ENCODE measurements at places on chromosomes 5 and 9.

DNA sequence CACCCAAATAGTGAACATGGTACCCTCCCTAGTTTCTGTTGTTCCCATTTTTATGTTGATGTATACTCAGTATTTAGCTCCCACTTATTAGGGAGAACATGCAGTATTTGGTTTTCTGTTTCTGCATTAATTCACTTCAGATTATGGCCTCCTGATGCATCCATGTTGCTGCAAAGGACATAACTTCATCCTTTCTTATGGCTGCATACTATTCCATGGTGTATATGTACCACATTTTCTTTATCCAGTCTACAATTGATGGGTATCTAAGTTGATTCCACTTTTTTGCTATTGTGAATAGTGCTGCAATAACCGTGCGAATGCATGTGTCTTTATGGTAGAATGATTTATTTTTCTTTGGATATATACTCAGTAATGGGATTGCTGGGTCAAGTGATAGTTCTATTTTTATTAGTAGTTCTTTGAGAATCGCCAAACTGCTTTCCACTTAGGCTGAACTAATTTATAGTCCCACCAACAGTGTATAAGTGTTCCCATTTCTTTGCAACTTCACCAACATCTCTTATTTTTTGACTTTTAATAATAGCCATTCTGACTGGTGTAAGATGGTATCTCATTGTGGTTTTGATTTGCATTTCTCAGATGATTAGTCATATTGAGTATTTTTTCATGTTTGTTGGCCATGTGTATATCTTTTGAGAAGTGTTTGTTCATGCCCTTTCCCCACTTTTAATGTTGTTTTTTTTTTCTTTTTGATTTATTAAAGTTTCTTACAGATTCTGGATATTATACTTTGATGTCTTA is 79.6 kb downstream of the SMIM15 start:
- no peak for DNase-seq

- DNase-seq = no peak
Observed at GRCh38 chr5:95631991-95632675, 12.2 kb downstream of the GPR150 start.

GRCh38 chr9:98774746-98775145 is 21.6 kb downstream of the ANKS6 start:
- no peak for DNase-seq

- DNase-seq = no peak
Observed at GRCh38 chr9:109019420-109019819, 6.1 kb upstream of the CTNNAL1 start.

DNA sequence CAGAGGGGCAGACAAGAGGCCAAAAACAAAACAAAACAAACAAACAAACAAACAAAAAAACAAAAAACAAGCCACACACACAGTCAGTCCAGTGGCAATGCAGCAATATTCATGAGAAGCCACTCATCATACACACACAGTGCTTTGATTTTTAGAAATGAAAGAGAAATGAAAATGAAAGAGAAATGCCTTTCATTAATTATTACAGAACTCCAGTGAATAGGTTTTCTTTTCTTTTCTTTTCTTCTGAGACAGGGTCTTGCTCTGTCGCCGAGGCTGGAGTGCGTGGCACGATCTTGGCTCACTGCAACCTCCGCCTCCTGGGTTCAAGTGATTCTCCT is 36.9 kb downstream of the SPRY4 start:
- DNase-seq = no peak

DNA sequence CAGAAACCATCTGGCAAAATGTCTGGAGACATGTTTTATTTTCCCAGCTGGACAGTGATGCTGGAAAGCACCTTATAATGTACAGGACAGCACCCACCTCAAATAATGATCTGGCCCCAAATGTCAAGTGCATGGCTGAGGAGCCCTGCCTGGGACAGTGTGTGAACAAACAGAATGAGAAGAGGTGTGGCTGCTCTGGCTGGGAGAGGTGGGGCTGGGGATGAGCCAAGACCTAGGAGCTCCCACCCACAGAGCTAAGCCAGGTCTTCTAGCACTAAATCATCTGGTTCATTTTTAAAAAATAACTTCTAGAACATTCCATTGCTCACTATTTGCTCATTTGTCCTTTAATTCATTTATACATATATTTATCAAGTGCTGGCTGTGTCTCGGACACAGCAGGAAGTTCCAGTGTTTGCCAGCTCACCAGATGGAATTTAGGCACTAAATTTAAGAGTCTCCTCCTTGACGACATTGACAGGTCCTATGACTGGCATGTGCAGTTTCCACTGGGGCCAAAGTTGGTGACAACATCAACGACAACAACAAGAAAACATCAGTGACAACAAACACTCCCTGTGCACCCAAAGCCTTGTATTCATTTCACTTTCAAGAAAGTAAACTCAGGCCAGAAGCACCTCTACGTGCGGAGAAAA is 59.1 kb downstream of the GTF3C4 start:
- no peak for DNase-seq

DNA sequence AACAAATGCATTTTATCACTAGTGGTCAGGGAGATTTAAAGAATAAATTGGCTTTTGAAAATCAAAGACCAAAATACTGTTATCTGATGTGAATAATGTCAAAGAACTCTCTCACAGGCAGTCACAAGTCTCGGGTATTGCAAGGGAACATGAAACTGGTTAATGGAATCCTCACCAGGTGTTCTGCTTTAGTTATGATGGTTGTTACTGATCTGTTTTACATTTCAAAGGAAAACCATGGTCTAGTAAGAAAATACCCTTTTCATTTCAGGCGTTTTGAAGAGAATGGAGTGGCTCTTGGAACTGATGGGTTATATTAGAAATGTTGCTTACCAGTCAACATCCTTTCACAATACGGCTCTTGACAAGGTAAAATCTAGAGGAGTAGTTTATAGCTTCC is 43.4 kb downstream of the HACD4 start:
- no peak for DNase-seq

- DNase-seq = no peak
Observed at GRCh38 chr9:95736891-95737522, 138.5 kb upstream of the ERCC6L2 start.

DNA sequence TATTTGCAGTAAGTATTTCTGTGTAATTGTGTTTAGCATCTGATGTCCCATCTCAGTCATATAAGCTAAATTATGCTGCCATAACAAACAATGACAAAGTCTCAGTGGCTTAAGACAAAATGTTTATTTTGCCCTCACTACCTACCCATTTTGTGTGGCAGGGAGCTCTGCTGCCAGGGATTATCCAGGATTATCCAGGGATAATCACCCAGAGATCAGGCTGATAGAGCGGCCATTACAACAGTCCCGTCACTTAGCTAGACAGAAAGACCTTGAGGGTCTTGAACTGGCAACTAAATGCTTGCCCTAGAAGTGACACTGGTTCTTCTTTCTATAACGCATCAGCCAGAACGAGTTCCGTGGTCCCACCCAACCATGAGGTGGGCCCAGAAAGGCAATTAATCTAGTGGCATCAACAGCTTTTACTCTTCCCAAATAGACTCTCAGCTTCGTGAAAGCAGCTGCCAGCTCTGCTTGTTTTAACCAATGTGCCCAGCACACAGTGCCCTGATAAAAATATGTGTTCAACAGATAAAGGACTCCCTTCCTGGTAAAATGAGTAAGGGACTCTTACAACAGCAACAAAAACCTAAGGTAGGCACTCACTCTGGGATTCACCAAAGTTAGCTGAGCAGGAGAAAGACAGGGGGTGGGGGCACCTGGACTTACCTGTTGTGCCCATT is 22.8 kb downstream of the CCDC69 start:
- DNase-seq = no peak

DNA sequence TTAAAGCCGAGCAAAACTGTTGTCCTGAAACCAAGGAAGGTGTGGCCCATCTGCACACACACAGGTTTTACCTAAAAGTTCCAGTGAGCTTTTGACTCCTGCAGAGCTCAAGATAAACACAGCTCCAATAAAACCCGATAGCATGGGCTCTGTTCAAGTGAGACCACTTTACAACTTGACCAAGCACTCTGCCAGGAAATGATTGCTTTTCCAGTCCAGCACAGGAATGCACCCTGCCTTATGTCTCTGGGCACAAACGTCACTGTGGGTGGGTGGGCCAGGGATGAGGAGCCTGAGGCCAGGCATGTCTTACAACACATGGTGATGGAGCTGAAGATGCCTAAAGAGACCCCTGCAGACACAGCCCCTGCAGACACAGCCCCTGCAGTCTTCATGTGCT is 115.3 kb downstream of the ROR2 start:
- DNase-seq = no peak

DNA sequence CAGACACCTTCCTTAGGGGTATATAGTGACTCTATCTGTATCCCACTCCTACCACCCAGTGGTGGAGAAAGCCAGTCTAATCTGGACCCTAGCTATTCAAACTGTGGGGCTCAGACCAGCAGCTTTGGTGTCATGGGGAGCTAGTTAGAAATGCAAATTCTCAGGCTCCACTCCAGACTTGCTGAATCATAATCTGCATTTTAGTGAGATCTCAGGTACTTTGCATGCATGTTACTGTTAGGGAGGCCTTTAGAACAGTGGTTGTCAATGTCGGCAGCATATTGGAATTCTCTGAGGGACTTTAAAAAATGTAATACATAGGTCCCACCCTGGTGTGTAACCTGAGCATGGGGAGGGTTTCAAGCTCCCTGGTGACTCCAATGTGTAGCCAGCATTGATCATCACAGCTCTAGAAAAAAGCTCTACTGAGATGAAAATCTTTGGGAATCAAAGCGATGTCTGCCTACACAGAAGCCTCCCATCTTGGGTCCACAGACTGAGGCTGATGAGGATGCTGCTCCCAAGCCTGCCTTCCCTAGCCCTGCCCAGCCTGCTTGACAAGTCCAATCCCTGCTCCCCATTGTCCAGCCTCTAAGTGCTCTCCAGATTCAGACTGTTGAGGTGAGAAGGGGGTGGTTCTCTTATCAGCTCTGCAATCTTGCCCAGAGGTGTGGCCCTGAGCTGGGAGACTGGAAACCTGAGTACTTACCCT is 11.9 kb upstream of the GM2A start:
- no peak for DNase-seq

DNA sequence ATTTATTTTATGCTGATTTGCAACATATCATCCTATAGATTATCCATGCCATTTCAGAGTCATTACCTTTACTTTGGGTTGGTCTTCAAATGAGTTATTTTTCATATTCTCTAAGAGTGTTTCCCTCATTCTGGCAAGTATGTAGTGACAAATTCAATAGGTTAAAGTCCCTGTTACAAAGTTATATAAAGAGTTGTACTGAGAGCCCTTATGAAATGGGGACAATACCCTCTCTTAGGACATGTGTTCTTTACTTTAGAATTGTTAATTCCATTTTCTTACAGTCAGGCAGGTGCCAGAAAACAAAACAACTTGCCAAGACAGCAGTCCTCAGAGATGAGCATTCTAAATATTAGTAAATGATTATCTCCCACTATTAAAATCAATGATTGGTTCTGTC is 6.0 kb downstream of the ALDH1A1 start:
- DNase-seq = no peak

DNA sequence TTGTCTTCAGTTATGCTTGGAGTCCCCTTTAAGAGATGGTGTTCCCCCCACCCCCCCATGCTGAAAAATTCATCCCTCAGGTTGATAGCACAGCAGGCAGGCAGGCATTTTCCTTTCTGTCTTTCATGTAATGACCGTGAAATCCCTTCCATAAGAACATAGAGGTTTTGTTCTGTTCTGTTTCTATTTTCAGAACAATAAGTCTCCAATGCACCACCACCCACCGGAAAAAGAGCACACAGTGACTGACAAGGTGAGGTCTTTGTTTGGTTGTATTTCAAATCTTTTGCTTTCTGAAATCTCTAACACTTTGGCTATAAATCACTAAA is 52.4 kb downstream of the DMRT2 start:
- no peak for DNase-seq

GRCh38 chr9:14340219-14340873 is 26.4 kb upstream of the NFIB start:
- no peak for DNase-seq

DNA sequence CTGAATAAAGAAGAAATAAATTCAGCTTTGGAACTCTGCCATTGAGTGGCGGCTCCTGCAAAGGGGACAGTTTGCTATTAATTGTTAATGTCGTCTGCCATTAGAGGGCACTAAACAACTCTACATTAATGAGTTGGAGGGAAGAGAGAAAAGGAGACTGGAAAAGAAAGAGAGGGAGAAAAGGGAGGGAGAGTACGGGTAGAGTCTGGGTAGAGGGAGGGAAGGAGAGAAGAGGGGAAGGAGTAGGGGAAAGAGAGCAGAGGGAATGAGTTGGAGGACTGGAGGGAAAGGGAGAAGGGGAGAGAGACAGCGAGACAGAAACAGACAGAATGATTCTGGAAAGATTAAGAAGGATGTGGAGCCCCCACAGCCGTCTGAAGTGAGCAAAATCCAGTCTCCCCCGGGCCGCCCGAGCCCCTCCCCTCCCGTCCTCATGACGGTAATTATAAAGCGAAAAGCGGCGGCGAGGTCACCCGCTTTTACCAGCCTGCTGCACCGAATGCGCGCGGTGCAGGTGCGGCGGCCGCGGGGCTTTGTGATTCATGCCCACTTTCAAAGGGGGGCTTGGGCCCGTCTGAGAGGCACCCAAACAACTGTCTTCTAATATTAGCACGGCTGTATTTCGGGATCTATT is 1.9 kb upstream of the FST start:
- DNase-seq = peak; percentile 48

DNA sequence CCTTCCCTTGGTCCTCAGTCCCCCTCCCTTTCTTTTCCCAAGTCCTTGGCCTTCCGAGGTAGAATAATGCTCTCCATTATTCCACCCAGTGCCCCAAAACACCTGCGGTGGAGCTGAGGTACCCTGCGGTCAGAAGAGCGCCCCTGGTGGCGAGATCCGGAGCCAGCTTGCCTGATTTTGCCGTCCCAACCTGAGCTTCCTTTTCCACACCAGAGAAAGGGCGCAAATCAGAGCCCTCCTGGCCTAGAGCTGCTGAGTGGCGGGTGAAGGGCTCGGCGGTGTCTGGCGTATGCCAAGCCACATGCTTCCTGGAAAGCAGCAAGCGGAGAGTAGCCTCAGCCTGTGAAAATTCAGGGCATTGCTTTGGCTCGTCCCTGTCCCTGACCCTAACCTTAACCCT is 21.1 kb upstream of the CARTPT start:
- DNase-seq = no peak

DNA sequence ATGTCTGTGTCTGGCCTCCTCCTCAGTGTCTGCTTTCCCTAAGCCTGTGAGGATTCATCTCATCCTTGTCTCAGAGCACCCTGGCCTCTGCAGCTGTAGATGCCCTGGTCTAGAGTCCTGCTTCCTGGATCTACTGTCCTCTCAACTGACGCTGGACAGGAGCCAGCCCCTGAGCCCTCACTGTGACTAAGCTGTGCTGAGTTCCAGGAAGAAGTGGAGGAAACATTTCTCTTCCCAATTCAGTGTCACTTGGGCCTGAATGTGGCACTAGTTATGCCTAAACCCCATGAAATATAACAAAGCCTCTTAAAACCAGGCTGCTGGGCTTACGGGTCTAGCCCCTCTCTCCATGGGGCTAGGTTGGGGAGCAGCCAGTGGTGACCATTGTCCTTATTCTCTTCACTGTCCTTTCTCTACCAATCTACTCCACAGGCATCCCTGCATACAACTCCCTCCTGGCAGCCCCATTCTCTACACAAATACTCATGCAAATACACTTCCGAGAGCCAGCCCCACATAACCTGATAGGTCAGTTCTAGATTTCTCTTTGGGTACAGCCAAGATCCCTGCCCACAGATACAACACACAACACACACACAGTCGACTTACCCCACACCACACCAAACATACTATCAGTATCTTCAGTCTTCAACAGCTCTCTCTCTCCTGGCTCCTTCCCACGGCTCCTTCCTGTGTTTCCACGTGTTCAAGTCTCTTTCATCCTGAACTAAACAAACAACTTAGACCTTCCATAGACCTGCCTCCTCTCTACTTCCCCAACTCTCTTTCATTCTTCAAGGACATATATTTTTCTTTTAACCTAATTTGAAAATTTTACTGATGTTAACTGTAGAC is 220.8 kb downstream of the SNX18 start:
- DNase-seq = peak; percentile 34

Data from right hindlimb (tissue), 1 donor.